Left hindlimb (tissue), 1 donor: ENCODE measurements at places on chromosomes 7 and 10.
A peak's percentile ranks its signal among the peaks of the same experiment; 100 is the strongest.

DNA sequence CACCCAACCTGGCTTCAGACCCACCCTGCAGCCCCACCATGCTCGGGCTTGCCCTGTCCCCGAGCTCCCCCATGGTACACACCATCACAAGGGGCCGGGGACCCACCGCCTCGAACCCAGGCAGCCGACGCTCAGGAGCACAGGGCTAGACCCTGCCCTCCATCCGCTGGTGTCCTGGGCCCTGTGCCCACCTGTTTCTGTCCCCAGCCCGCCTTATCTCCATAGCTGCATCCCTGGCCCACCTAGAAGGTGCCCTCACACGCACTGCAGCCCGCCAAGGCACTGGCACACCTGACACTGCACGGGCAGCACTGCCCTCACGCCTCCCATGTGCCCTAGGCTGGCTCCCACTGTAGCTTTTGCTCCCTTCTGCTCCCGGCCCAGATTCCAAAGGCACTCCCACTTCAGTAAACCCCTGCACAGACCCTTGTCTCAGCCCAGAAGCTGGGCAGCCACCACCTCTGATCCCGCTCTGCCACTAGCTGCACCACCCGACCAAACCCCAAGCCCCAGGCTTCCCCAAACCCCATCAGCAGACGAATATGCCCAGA is 17.1 kb downstream of the YKT6 start:
- peak; percentile 22 for DNase-seq

DNA sequence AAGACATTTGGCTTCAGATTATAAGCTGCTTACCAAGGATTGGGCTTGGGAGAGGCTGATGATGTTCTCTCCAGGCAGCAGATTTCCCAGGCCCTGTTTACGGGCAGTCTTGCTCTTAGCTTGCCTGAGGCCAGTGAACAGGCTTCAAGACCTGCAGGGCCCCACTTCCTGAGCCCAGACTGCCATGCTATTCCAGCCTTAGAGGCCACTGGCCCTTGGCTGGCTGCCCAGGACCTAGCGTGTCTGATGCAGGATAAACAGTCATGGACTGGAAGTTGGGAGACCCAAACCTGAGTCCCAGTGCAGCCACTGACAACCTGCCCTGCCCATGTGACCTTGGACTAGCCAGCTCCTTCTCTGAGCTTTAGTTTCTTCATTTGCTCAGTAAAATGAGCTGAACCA is 2.9 kb downstream of the PRXL2A start:
- no peak for DNase-seq

- DNase-seq = no peak
Measured at GRCh38 chr10:129884398-129885078, 79.5 kb downstream of the EBF3 start.

DNA sequence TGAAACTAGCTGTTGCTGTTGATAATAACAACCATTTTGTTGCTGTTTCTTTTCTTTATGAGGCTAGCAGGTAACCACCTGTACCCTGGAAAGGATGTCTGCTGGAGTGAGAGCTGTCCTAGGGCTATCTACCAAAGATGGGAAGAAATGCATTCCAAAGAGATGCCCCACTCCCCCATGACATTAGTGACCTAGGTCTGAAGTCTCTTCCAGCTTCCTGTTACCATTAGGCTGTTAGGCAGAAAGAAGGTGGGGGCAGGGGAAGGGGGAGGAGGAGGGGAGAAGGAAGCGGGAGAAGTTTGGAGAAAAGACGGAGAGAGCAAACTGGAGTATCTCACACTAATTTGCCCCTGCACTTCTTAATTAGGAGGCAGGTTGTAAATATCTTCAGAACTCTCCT is 118.5 kb downstream of the ABLIM1 start:
- no peak for DNase-seq

GRCh38 chr10:71842856-71843686 is 8.0 kb downstream of the PSAP start:
- no peak for DNase-seq

- DNase-seq = no peak
Measured at GRCh38 chr10:35921866-35922350, 279.8 kb upstream of the FZD8 start.

DNA sequence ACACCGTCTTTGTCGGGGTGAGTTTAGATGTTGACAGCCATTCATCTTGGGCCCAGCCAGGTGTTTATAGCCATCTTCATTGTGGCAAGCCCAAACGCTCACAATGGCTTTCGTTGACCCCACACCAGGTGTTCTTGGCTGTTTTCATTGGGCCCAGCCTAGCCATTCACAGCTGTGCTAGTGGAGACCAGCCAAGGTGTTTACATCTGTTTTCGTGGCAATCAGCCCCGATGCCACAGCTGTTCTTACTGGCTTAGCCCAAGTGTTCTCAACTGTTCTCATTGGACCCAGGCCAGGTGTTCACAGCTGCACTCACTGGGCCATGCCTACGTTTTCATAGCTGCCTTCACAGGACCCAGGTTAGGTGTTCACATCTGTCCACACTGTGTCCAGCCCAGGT is 7.7 kb downstream of the FRG2B start:
- no peak for DNase-seq

DNA sequence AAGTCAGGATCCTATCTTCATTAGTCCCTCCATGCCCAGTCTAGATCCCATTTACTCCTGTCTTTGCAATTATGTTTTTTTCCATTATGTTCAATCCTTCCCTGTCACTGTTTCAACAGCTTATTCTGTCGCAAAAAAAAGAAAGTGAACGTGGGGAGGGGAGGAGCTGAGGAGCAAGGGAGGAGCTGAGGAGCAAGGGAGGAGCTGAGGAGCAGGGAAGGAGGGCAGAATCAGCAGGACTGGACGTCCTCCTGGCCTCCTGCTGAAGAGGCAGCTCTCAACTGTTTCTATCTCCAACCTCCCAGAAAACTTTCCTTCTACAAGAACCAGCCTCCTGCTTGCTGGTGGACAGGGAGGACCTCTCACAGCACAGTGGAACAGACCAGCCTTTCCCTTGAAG is 26.0 kb downstream of the LARP4B start:
- DNase-seq = no peak

DNA sequence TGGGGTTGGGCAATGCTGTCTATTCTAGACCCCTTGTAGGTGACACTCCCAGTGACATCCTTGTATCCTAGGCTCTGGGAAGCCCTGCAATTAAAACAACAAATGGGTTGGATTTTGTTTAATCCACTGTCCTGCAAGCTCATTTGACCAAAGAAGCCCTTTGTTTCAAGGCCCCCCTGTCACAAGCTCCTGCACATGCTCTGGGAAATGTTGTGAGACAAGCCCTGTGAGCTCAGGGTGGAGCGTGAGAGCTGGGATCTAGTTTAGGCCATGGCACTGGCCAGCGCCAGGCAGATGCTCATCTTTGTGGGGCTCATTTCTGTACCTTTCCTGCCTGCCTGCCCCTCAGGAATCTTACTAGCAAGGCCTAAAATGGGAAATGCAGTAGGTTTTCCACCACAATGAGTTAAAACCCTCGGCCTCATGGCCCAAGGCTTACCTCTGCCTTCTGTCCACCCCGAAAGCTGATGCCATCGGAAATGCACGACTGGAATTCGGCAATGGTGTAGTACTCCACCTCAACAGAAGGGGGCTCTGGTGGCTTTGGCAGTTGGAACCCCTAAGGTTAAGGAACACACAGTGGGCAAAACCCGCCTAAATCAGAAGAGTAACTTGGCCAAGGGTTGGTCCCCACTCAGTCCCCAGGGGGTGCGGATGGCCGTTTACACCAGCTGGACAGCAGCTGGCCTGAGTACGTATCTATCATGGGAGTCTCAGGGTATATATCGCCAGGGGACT is 112.0 kb downstream of the NEURL1 start:
- no peak for DNase-seq

- DNase-seq = no peak
Measured at GRCh38 chr7:8175929-8176369, 86.0 kb downstream of the ICA1 start.

GRCh38 chr7:150340024-150340749 is 1.2 kb downstream of the RARRES2 start:
- DNase-seq = peak; percentile 48

DNA sequence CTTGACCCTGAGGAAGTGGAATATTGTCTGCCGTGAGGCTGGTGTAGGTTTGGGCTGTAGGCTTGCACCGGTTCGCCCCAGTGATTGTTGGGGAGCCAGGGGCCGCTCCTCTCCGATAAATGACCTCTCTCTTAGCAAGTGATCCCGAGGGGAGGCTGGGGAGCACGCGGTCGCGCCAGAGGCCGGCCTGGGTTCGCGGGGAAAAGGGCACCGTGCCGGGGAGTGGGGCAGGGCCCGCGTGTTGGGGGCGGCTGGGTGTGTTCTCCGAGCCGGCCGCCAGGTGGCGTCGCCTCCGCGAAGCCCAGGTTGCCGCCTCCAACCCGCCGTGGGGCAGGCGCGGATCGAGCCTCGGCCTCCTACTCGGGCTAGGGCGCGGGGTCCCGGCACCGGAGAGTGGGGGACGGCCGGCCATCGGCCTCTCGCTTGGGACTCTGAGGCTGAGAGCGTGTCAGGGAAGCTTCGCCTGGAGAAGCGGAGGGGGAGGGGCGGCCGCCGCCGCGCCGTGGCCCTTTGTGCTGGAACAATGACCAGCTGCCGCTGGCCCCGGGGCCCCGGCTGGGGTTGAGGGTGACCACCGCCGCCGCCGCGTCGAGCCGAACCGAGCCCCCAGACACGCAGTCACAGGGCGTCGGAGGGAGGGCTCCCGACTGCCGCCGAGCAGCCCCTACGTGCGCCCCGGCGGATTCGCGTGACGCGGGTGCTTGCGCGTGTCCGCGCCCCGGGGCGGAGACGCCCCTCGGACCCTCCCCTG is 442 bp upstream of the LZTS2 start:
- peak; percentile 90 for DNase-seq

- DNase-seq = no peak
Measured at GRCh38 chr10:133354672-133355240, 3.1 kb downstream of the FUOM start.
